ENCODE measurements at places on chromosomes 2 and 18.

DNA sequence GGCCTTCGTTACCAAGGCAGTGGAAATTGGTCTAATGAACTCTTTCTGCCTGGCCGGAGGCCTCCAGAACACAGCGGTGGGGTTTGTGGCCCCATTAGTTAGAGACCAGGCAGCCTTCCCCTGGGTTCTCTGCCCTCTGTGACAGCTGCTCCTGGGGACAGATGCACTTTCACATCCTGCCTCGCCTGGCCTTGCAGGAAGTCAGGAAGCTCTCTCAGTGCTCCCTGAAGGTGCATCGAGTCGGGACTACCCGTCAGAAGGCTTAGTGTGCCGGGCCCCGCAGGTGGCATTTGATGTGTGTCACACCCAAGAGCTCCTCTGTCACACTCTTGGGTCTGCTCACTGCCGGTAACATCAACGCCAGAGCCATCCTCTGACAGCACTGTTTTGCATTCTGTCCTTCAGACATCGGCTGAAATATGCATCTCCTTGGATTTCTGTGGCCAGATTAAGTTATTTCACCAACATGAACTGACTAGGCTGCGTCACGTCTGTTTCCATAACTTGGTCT lies 158.3 kb downstream of the LDLRAD4 start:
- 0 out of 2 replicates have a peak, but pooled peaks cover 3% of the 10 kb centered on the region for H3K4me1 ChIP-seq
- no peaks in the 10 kb centered on the region for H3K27me3 ChIP-seq
- no peak overlapping the region for H3K27ac ChIP-seq

- peaks cover 19% of the 10 kb centered on the region for H3K4me1 ChIP-seq
- no peaks in the 10 kb centered on the region for H3K27me3 ChIP-seq
- peak overlapping the region; percentile 51 for H3K27ac ChIP-seq
- H3K36me3 ChIP-seq, result peaks cover 40% of the 10 kb centered on the region
- no peak overlapping the region for H3K4me3 ChIP-seq
- DNase-seq, result peak; percentile 66
Observed at GRCh38 chr2:213306316-213306942, 22.2 kb downstream of the SPAG16 start.

- no peaks in the 10 kb centered on the region for H3K4me1 ChIP-seq
- no peaks in the 10 kb centered on the region for H3K27me3 ChIP-seq
- peaks cover 12% of the 10 kb centered on the region for H3K36me3 ChIP-seq
- H3K4me3 ChIP-seq, result no peak overlapping the region
Observed at GRCh38 chr2:241573741-241574140, 15.2 kb downstream of the BOK start.

GRCh38 chr2:82853299-82853698 lies 1605.8 kb downstream of the SUCLG1 start:
- no peaks in the 10 kb centered on the region for H3K27me3 ChIP-seq
- no peaks in the 10 kb centered on the region for H3K4me1 ChIP-seq
- DNase-seq, result no peak
- H3K36me3 ChIP-seq, result no peaks in the 10 kb centered on the region

GRCh38 chr2:71944183-71944550 lies 203.5 kb downstream of the CYP26B1 start:
- H3K36me3 ChIP-seq, result no peaks in the 10 kb centered on the region
- no peak overlapping the region for H3K4me3 ChIP-seq
- peaks cover 19% of the 10 kb centered on the region for H3K4me1 ChIP-seq
- H3K27me3 ChIP-seq, result no peaks in the 10 kb centered on the region
- no peak for DNase-seq
- H3K27ac ChIP-seq, result no peak overlapping the region

GRCh38 chr2:88442473-88442872 lies 10.0 kb downstream of the FOXI3 start:
- no peaks in the 10 kb centered on the region for H3K36me3 ChIP-seq
- no peaks in the 10 kb centered on the region for H3K4me1 ChIP-seq
- no peak overlapping the region for H3K4me3 ChIP-seq
- no peak for DNase-seq

- peak; percentile 83 for DNase-seq
- no peaks in the 10 kb centered on the region for H3K27me3 ChIP-seq
- peak overlapping the region; percentile 31 for H3K27ac ChIP-seq
- no peaks in the 10 kb centered on the region for H3K36me3 ChIP-seq
- H3K4me3 ChIP-seq, result no peak overlapping the region
Observed at GRCh38 chr2:10385933-10386773, 62.0 kb downstream of the ODC1 start.

- H3K27ac ChIP-seq, result no peak overlapping the region
- no peak overlapping the region for H3K4me3 ChIP-seq
- H3K36me3 ChIP-seq, result no peaks in the 10 kb centered on the region
- H3K27me3 ChIP-seq, result no peaks in the 10 kb centered on the region
- DNase-seq, result no peak
Observed at GRCh38 chr2:103880081-103880834, 973.7 kb upstream of the POU3F3 start.

- peak; percentile 56 for DNase-seq
- H3K27me3 ChIP-seq, result no peaks in the 10 kb centered on the region
- 0 out of 2 replicates have a peak overlapping the region, but pooled peaks have one; percentile 29 for H3K4me3 ChIP-seq
Observed at GRCh38 chr2:188303363-188304031, 11.8 kb downstream of the GULP1 start.

- H3K27ac ChIP-seq, result no peak overlapping the region
- no peak overlapping the region for H3K4me3 ChIP-seq
- peak; percentile 32 for DNase-seq
- H3K36me3 ChIP-seq, result no peaks in the 10 kb centered on the region
- H3K27me3 ChIP-seq, result no peaks in the 10 kb centered on the region
- H3K4me1 ChIP-seq, result no peaks in the 10 kb centered on the region
Observed at GRCh38 chr2:44515416-44515815, 153.7 kb downstream of the CAMKMT start.

DNA sequence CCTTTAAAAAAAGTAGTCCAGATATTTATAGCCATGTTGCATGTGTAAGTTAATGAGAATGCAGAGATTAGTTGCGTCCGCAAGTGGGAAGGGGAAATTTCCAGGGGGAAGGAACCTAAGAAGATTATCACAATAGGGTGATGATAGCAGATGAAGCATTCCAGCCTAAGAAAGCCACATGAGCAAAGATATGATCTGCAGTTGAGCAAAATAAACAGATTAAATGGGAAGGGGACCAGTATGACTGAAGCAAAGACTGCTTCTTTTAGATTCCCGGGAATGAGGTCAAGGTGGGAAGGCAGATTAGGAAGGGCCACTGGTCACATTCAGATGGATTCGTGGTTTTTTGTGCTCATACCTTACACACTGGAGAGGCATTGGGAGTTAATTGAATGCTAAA lies 154.6 kb upstream of the CDH2 start:
- H3K4me1 ChIP-seq, result no peaks in the 10 kb centered on the region
- no peak overlapping the region for H3K4me3 ChIP-seq
- no peaks in the 10 kb centered on the region for H3K36me3 ChIP-seq

- no peak for DNase-seq
- no peaks in the 10 kb centered on the region for H3K36me3 ChIP-seq
- peaks cover 3% of the 10 kb centered on the region for H3K4me1 ChIP-seq
- H3K27me3 ChIP-seq, result no peaks in the 10 kb centered on the region
- no peak overlapping the region for H3K27ac ChIP-seq
Observed at GRCh38 chr2:13666582-13667414, 950.1 kb downstream of the TRIB2 start.

DNA sequence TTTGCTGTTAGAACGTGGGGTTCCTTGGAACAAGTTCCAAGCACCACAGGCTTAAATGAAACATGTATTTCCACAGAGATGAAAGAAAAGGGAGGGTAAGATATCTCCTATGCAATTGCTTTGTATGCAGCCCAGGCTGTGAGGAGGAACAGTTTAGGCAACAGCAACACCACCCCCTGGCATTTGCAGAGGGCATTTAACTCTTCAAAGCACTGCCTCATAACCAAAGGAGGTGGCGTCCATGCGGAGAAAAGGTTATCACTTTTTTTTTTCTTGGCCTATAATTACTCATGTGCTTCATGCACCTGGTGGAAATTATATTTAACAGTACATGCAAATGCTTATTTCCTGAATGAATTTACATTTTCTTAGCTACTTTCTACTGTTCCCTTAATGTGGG lies 286.0 kb downstream of the LPIN1 start:
- H3K27ac ChIP-seq, result no peak overlapping the region
- H3K27me3 ChIP-seq, result no peaks in the 10 kb centered on the region
- no peak for DNase-seq
- H3K36me3 ChIP-seq, result no peaks in the 10 kb centered on the region

GRCh38 chr2:73728043-73728442 lies 9.1 kb downstream of the TPRKB start:
- peaks cover 23% of the 10 kb centered on the region for H3K36me3 ChIP-seq
- H3K27ac ChIP-seq, result no peak overlapping the region
- no peak overlapping the region for H3K4me3 ChIP-seq

DNA sequence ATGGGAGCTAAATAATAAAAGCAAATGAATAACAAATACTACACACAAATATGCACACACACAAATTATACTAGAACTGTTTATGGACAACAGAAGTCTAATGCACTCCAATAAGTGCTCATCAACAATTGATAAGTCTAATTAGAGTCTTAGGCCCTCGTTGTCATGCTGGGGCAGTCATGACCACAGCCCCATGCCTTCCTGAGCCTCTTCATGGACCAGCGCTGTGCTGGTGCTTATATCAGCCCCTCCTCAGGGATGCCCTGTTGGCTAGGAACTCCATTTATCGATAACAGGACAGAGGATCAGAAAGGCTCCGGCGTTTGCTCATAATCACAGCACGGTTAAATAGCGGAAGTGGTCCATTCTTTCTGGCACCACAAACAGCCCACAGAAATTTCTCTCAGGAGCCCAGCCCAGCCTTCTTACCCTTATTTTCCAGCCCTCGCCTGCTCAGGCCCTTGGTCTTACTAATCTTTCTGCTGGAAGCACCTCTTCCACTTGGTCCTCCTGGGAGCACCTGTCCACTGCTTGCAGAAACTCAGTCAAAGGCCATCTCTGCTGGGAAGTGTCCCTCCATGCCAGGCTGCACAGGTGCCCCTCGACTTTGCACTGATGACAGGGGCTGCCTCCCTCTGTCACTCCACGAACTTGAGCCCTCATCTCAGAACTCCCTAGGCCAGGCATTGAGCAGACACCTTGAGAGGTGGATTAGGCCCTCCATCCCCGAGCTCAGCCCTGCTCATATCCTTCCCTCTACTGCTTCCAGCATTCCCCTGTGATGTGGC lies 500.2 kb upstream of the HS6ST1 start:
- no peaks in the 10 kb centered on the region for H3K4me1 ChIP-seq
- H3K36me3 ChIP-seq, result no peaks in the 10 kb centered on the region
- no peak for DNase-seq
- H3K4me3 ChIP-seq, result no peak overlapping the region
- H3K27ac ChIP-seq, result no peak overlapping the region
- H3K27me3 ChIP-seq, result no peaks in the 10 kb centered on the region

GRCh38 chr18:76620321-76621170 lies 125.5 kb upstream of the ZNF516 start:
- peak; percentile 88 for DNase-seq
- no peaks in the 10 kb centered on the region for H3K27me3 ChIP-seq
- no peaks in the 10 kb centered on the region for H3K36me3 ChIP-seq
- H3K4me3 ChIP-seq, result peak overlapping the region; percentile 67
- peaks cover 27% of the 10 kb centered on the region for H3K4me1 ChIP-seq

GRCh38 chr2:192416060-192416459 lies 221.3 kb upstream of the TMEFF2 start:
- DNase-seq, result no peak
- H3K36me3 ChIP-seq, result no peaks in the 10 kb centered on the region
- H3K27ac ChIP-seq, result no peak overlapping the region
- H3K4me3 ChIP-seq, result no peak overlapping the region

DNA sequence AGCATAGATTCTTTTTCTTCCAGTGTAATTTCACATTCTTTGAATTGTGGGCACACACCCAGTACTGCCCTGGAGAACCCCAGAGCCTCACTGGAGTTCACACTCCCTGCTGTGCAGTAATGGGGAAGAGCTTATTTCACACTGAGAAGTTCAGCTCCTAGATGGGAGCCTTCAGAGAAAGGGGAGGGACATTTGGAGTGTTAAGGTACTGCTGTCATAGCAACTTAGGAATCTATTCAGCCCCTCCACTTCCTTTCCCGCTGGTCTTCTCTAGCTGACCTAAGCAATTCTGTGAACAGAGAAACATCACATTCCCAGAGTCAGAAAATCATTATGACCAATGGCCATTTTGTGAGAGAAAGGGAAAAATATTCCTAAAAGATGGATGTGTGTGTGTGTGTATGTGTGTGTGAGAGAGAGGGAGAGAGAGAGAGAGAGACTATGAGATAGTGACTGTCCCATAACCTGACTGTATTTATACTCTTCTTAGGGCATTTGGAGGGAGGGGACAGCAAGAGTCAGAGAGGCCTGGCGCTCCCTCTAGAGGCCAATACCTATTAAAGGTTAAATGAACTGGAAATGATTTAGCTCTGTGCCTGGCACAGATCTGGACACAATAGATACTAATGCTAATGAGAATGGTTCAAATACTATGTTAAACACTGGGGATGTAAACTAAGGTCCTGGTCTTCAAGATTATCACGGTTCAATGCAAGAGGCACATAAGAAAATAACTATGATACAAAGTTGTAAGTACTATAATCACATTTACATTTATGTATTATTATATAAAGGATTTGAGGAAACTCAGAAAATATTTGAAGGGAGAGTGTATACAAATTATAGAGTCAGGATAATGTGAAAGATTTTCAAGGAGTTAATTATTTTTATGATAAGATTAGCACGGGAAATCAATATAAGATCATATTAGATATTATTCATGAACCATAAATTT lies 41.5 kb upstream of the RPE start:
- H3K36me3 ChIP-seq, result no peaks in the 10 kb centered on the region
- no peak overlapping the region for H3K4me3 ChIP-seq
- H3K27me3 ChIP-seq, result no peaks in the 10 kb centered on the region
- H3K4me1 ChIP-seq, result no peaks in the 10 kb centered on the region

GRCh38 chr2:118464546-118465265 lies 376.4 kb downstream of the INSIG2 start:
- no peaks in the 10 kb centered on the region for H3K36me3 ChIP-seq
- H3K27me3 ChIP-seq, result no peaks in the 10 kb centered on the region
- H3K4me1 ChIP-seq, result no peaks in the 10 kb centered on the region
- H3K27ac ChIP-seq, result no peak overlapping the region

DNA sequence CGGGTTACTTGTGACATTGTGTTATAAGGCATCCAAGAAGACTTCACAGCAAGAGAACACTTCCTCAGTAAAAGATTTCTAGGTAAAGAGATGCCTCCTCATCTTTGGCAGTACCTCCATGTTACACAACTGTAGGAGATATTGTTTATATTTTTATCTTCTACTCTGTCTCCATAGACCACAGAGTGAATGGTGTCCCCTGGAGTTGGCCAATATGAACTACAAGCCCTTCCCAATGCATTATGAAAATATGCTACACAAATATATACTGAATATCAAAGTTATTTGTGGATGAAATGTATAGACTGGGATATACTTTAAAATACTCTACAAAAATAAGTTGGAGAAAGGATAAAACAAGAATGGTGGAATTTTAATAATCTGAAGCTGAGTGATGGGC lies 46.7 kb downstream of the MBOAT2 start:
- H3K27ac ChIP-seq, result no peak overlapping the region
- peaks cover 18% of the 10 kb centered on the region for H3K36me3 ChIP-seq
- H3K27me3 ChIP-seq, result no peaks in the 10 kb centered on the region
- no peaks in the 10 kb centered on the region for H3K4me1 ChIP-seq
- DNase-seq, result no peak

- H3K27me3 ChIP-seq, result peaks cover 13% of the 10 kb centered on the region
- H3K27ac ChIP-seq, result no peak overlapping the region
- H3K36me3 ChIP-seq, result no peaks in the 10 kb centered on the region
- H3K4me3 ChIP-seq, result no peak overlapping the region
- no peaks in the 10 kb centered on the region for H3K4me1 ChIP-seq
Observed at GRCh38 chr2:142140434-142140845, 9.6 kb upstream of the LRP1B start.

All from GM23248 (cell line).